ENCODE measurements at places on chromosomes 3 and 15.

DNA sequence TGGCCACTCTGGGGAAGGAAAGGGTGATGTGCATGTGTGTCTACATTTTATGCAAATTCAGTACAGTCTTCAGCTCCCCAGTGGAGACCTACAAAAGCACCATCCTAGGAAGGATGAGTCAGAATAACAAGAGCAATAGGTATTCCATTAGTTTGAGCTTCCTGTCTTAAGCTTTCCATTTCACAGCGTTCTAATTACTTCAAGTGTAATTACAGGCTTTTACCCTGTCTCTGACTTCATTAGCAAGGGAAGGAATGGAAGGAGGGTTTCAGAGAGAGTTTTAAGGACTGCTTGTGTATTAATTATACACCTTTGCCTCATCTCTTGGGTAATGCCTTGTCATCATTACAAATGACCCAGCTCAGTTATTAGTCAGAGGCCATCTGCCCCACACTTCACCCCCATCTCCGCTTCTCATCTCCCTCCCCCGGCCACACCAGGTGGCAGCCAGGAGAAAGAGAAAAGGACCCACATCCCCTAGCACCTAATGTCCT, 202.8 kb upstream of the MRPL3 start:
- no peak for DNase-seq

DNA sequence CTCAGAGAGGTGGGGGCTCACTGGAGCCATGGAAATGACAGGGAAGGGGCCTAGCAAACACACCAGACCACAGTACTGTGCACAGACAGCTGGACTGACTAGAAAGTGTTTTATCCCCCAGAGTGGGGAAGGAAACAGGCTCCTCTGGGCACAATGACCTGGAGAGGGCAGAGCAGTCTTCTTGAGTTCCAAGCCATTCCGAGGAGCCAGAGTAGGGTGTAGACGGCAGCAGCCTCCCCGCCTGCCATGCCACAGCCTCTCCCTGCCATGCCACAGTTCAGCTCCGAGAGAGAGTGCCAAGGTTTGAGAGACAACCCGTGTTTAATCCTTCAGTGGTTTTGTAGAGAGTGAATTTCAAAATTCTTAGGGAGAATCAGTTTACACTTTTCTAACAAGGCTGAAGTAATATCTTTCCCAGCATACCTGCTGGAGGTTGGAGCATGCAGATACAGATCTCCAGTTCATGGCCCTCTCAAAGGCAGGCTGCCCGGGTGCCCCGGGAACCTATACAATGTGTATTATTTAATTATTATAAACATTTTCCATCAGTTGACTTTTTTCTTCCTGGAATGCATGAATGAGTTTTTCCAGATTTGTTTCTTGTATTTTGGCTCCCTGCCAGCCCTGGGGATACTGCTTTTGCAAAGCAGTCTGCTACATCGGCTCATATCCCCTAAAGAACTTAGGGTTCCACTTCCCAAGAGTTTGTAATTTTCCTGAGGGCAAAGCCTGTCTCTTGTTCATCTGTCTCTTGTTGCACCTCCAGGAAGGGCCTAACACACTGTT, 3.2 kb downstream of the PODXL2 start:
- no peak for DNase-seq

GRCh38 chr3:149203758-149204157, 17.9 kb downstream of the CP start:
- DNase-seq = no peak

DNA sequence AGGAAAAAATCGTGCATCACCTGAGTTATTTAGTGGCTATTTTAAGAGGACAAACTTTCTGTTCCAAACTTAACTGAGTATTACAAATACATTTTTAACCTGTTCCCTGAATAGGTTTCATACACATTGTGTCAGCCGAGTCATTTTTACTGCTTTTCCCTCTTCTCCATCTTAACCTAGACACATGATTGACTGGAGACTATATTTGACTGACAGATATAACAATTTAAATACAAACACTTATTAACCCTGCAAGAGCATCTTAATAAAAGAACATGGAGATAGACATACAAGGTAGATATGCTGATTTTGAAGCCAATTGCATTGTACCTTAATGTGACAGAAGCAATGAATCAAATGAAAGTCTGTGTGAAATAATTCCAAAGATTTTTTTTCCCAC, 810.5 kb upstream of the ARPP21 start:
- DNase-seq = no peak

DNA sequence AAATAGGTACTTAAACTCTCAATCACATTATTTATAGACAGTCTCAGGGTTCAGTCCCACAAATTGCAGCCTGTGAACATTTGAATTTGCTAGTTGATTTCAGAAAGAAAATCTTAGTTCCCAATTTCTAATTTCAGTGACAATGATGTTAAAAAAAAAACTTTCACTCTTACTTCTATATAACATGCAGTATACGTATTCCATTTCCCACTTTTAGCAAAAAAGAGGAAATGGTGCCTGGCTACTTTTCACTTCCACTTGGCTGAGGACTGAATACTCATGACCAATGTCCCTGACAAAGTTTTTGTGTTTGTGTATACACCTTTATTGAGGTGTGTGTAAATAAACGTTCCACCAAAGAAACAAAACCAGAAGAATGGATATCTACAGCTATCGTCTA, 32.1 kb upstream of the XCR1 start:
- DNase-seq = no peak

GRCh38 chr15:85003593-85004312, 22.1 kb downstream of the PDE8A start:
- DNase-seq = no peak

DNA sequence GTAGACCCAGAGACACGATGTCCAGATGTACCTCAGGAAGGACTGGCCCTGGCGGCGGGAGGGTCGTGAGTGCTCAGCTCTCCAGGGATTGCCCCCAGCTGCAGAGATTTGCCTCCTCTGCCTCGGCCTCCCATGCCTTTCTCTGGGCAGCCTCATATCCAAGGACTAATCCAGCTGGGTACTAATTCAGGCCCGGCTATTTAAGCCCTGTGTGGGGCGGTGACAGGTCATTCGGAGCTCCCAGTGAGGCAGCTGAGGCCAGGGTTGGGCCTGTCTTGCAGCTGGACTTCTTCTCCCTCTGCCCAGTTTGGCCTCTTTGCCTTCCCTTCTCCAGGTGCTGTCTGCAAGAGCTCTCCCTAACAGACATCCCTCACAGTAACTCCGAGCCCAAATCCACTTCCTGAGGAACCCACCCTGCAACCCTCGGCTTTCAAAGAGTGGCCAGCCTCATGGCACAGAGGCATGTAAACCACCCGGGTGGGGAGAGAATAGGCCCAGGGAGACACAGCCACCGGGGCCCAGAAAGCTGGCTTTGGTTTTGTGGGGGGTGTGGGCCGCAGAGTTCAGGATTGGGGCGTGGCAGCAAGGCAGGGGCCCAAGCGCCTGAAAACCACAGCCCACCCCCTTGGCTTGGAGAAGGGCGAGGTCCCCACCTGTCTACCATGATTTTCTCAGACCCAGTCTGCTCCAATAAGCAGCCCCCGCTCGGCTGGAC, 85.8 kb downstream of the PPCDC start:
- no peak for DNase-seq

DNA sequence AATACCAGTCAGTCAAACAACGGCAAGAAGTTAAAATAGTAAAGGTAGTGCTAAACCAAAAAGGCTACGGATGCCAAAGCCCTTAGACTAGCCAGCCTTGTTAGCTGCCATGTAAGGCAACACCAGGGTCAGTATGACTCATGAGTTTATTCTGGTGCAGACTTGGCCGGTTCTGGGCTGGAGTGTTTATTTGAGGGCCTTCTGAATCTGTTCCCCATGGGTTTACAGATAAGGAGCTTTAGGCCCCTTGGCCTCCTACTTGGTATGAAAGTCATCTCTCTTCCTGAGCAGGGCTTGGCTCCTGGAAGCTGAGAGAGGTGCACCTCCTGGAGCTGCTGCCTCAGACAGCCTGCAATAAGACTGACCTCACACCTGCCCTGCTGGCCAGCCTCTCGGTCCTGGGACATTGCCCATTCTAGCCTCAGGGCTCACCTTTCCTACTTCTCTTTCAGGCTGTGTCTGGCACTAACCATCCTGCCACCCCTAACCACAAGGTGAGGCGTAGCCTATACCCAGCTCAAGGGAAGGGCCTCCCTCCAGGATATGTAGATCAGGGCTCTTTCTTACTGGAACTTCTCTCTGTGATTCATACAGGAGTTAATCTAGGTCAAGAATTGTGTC, 10.4 kb upstream of the RTP1 start:
- peak; percentile 41 for DNase-seq

Measured in psoas muscle (tissue), 8 donors.